ENCODE measurements at places on chromosomes 4 and X.

DNA sequence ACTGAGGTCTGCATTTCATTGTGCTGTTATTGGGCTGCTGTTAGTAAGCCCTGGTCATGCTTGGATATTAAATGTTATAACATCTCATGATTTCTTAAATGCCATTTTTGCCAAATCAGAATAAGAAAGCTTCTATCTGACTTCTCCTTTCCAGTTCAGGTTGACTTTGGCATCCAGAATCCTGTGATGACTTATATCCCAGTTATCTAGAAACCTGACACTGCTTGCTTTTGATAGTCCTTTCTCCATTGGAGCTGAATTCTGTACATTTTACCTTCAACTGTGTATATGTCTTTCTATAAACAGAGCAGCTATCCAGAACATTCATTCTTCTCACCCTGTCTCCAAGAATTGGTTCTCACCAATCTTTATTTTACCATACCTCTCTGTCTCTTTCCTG is 257.7 kb upstream of the GNPDA2 start:
- DNase-seq, result no peak

DNA sequence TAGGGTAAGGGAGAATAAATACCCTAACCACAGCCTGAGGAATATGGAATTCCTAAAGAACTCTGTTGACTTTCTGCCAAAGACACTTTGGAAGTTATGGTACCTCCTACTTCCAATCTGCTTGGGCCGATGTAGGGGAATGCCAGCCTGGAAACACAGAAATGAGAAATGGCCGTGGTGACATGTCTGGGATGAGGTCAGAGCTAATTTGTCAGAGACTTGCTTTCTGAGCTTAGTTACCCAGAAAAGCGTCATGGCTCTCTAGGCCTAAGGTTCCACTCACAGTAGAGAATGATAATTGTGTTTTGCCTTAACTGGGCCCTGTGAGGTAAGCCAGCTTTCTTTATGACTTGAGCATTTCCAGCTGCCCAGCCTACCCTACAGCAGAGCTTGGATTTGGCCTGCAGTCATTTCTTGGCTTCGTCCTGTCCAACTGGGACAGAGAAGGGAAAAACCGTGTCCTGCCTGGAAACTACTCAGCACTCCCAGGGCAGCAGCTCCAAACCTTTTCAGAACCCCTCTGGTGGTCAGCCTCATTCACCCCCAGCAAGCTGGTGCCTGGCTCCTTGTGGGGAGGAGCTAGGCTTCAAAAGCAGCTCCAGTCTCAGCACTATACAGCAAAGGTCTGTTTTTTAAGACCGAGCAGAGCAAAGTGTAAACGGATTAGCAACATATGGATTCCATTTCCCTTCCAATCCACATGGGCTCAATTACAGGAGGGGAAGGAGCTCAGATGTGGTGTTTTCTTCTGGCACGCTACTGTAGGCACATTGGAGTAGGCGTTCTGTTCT is 92.3 kb downstream of the RLIM start:
- no peak for DNase-seq

GRCh38 chr4:11532138-11532537 is 103.4 kb upstream of the HS3ST1 start:
- DNase-seq, result no peak

DNA sequence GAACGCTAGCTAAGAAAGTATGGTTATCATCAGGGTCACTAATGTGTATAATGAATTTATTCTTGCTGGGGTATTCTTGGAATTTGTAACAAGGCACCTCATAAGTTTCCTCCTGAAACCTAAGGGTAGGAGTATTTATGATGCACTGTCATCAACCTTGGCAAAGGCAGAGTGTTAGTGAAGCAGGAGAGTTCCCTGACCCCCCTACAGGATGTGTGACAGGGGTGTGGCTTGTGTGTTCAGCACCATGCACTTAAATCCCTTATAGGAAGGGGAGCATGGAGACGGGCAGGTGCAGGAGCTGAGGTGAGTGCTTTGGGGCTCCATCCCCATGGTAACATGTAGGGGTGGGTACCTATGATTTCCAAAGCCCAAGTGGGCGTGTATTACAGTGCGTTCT is 237.7 kb downstream of the GALNTL6 start:
- DNase-seq, result no peak

DNA sequence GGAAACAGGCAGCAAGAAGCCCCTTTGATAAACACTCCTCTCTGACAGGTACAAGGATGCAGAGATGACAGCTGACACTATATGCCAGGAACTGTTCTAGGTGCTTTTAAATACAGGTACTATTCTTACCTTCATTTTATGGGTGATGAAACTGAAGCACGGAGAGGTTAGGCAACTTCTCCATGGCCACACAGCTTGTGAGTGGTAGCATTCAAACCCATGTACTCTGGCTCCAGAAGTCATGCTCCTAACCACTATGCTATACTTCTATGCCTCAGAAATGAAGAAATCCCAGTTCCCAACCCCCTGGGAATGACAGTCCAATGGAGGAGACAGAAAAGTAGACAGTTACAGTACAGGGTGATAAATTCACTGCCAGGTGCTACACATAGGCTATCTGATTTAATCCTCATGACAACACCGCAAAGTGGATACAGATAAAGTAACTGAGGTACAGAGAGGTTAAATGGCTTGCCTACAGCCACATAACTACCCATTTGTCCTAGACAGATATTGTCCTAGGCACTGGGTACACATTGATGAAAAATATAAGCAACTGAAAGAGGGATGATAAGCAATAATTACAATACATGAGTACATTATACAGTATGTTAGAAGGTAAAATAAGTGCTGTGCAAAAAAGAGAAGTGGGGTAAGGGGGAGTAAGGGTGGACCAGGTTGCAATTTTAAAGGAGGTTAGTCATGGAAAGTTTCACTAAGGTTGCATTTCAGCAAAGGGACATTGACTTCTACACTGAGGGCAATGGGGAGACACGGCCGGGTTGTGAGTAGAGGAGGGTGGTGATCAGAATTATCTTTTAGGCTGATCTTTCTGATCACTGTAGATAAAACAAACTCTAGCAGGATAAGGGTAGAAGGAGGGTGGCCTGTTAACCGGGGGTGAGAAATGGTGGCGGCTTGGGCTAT is 1.6 kb upstream of the F8 start:
- no peak for DNase-seq

GRCh38 chr4:94519019-94519418 is 67.3 kb downstream of the PDLIM5 start:
- no peak for DNase-seq

GRCh38 chr4:59060002-59060846 is 1950.0 kb upstream of the IGFBP7 start:
- DNase-seq, result no peak

- DNase-seq, result no peak
Observed at GRCh38 chrX:47489507-47490275, 6.7 kb upstream of the ZNF41 start.

- DNase-seq, result no peak
Observed at GRCh38 chr4:98803251-98803650, 125.7 kb downstream of the EIF4E start.

DNA sequence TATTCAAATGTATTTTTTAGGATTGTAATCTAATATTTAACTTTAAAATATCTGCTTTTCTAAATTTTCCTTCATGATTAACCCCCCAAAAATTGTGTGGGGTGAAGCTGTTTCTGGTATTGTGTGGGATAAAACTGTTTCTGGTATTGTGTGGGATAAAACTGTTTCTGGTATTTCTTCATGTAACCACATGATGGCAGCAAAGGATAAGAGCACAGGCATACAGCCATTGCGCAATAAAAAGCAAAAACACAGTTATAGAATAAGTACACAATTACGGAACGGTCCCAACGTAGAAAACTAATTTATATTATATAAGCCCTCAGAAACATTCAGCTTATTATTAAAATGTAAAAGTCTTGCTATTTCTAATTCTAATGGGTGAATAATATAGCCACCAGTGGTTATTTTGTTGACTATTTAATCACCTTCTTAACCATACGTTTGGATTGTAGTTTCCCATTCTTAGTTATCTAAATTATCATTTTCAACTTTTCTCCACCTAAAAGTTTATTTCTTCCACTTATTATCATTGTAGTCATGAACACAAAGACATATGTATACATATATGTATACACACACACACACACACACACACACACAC is 333.9 kb upstream of the FSTL5 start:
- no peak for DNase-seq

GRCh38 chr4:37043342-37043741 is 201.2 kb upstream of the NWD2 start:
- DNase-seq, result no peak

- no peak for DNase-seq
Observed at GRCh38 chr4:25440478-25441030, 63.5 kb downstream of the ANAPC4 start.

GRCh38 chrX:139382529-139382928 is 148.0 kb upstream of the F9 start:
- no peak for DNase-seq

DNA sequence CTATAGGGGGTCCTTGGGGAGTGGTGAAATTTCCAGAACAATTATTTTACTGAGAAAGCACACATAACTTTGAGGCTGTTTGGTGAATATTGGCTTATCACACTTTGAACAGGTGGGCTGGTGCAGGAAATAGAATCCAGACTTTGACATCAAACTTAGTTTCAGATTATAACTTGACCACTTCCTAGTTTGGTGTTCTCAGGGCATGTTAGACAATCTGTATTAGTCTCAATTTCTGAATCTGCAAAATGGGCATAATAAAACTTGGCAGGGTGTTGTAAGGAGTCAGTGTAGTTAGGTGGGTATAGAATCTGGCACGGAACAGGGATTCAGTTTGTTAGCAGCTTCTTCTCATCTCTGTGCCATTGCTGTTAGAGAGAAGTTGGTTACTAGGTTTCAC is 43.3 kb upstream of the MBNL3 start:
- no peak for DNase-seq

DNA sequence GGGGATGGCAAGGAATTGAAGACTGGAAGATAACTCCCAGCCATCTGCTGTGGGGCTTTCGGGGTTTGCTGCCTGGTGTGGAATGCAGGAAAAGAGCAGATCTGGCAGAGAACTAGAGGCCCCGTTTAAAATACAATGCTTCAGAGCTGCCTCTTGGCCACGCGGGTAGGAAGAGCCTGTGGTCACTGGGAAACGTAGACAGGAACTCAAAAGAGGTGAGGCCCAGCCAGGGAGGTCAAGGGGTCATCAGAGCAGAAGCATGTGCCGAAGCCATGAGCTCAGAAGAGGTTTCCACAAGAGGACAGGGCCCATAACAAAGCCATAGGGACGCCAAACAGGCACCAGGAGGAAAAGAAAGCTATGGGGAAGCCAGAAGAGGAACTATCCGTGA is 14.5 kb upstream of the STS start:
- no peak for DNase-seq

GRCh38 chrX:137263374-137263773 is 229.6 kb upstream of the GPR101 start:
- no peak for DNase-seq

- DNase-seq, result no peak
Observed at GRCh38 chr4:10192331-10192730, 75.7 kb upstream of the WDR1 start.

GRCh38 chr4:81814987-81815541 is 343.4 kb upstream of the RASGEF1B start:
- no peak for DNase-seq

DNA sequence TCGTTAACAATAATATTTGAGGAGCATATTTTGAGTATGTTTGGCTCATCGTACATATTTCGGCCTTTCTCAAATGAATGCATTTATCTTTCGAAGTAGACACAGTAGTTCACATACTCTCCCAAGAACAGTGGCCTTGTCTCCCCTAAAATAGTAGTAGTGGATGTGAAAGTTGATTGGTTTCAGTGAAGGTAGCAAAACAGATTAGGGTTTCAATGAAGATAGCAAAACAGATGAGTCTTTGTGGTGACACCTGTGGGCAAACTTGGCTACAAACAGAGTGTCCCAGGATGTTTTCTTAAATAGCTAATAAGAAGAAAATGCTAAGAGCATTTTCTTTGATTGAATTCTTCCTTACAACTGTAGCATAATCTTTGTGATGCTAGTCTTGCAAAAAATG is 67.0 kb downstream of the USP9X start:
- DNase-seq, result no peak

- DNase-seq, result no peak
Observed at GRCh38 chrX:119696251-119696890, 3.4 kb upstream of the SEPTIN6 start.

DNA sequence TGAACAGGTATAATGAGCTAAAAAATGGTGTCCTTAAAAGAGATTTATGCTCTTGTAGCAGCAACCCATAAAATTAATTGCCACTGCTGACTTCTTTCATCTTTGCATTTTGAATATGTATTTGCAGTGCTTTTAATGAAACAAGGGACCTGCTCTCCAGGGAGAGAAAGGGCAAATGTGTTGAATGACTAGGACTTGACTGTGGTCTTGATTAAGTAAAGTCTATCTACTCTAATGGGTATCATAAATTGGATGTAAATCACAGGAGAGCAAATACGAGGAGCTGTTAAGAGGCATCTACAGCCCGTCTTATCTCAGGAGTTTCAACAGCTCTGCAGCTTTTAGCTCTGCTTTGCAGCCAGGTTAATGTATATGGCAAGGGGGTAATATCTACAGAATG is 216.4 kb downstream of the PALLD start:
- no peak for DNase-seq

- no peak for DNase-seq
Observed at GRCh38 chr4:78207951-78208350, 150.8 kb downstream of the FRAS1 start.

GRCh38 chr4:42640613-42641012 is 16.3 kb downstream of the ATP8A1 start:
- DNase-seq, result no peak

- DNase-seq, result no peak
Observed at GRCh38 chrX:110417128-110417527, 58.5 kb downstream of the RTL9 start.

DNA sequence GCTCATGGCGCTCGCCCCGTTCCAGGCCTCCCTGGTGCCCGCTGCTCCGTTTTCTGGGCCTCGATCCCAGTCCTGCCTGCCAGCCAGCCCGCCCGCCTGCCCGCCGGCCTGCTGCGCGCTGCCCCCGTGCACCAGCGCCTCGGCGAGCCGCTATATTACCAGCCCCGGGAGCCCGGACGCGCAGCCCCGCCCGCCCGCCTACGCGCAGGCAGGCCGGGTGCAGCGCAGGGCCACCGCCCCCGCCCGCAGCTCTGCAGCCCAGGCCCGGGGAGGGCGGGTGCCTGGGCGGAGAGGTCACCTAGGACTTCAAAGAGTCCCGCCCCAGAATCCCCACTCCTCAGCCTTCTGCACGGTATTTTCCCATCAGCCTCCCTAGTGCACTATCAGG is at the start of gene MAOB:
MAOB (minus strand) TSS at position 157 of the 388 bp plus-strand sequence; CDS start at position 6, 151 bp downstream.
- DNase-seq, result no peak

DNA sequence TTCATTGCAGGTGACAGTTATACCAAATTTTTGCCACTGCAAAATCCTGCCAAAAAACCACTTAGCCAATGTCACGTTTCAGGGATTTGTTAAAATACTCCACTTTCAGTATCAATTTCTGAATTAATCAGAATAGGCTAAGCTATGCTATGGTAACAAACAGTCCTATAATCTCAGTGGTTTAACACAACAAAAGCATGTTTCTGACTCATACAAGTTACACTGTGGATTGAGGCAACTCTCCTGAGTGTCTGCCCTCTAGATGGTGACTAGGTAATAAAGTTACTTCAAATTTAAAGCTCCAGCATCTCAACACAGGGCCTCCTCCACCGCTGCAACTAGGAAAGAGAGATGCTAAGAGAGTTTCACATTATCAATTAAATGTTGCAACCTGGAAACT is 23.0 kb upstream of the RADX start:
- no peak for DNase-seq

All from smooth muscle cell of the brain vasculature (primary cell).